ENCODE measurements at places on chromosomes 11 and 22.
A peak's percentile ranks its signal among the peaks of the same experiment; 100 is the strongest.

GRCh38 chr11:76885390-76886097 is 24.8 kb downstream of the ACER3 start:
- DNase-seq, result peak; percentile 79

DNA sequence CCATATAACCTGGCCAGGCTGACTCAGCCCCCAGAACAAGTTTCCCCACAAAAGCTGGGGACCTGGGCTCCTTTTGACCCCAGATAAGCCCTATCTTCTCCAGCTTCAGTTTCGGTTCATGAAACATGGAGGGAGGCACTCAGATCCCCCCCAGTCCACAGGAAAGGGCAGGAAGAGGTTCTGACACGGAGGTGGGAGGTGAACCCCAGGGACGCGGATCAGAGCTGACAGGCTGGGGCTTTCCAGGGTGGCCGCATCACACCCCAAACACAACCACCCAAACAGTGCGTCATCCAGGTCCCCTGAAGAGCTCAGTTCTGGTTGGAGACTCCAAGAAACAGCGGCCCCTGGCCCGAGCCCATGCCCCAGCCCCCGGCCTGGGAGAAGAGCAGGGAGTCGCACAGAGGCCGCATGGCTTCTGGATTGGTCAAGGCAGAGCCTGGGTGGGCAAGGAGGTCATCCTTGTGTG is 44.3 kb upstream of the A4GALT start:
- no peak for DNase-seq

DNA sequence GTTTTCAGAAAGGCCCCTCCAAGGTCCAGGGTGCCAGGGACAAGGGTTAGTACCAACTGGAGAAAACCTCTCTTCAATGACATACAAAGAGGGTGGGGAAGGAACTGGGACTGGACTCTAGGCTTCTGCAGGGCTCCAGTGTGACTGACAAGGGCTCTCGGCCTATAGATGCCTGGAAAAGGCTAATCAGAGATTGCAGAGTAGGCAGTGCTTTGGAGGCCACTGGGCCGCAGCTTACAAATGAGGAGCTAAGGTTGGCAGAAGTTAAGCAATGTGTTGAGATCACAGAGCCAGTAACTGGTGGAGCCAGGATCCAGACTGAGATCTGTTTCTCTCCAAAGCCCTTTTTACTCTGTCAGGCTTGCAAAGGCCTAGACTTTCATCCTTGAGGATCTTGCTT is 7.4 kb upstream of the DGKZ start:
- peak; percentile 88 for DNase-seq

- no peak for DNase-seq
These were observed 14.4 kb downstream of the FBLN1 start for GRCh38 chr22:45516923-45517675.

GRCh38 chr22:28938286-28938833 is 55.0 kb downstream of the ZNRF3 start:
- no peak for DNase-seq

GRCh38 chr22:32204856-32205722 is at the start of gene RFPL2:
RFPL2 (minus strand) TSS chr22:32205073; CDS start chr22:32202451, 2,622 bp downstream.
- DNase-seq, result no peak

- no peak for DNase-seq
These were observed 6.3 kb upstream of the CASTOR1 start for GRCh38 chr22:30295576-30295975.

- no peak for DNase-seq
These were observed 83.8 kb downstream of the CACNA1I start for GRCh38 chr22:39654131-39654926.

GRCh38 chr11:121892863-121893262 is 223.2 kb downstream of the BLID start:
- DNase-seq, result no peak

GRCh38 chr22:48888466-48889208 is 939.0 kb downstream of the BRD1 start:
- no peak for DNase-seq

- DNase-seq, result peak; percentile 98
These were observed 16.9 kb downstream of the IL17RA start for GRCh38 chr22:17101475-17102296.

DNA sequence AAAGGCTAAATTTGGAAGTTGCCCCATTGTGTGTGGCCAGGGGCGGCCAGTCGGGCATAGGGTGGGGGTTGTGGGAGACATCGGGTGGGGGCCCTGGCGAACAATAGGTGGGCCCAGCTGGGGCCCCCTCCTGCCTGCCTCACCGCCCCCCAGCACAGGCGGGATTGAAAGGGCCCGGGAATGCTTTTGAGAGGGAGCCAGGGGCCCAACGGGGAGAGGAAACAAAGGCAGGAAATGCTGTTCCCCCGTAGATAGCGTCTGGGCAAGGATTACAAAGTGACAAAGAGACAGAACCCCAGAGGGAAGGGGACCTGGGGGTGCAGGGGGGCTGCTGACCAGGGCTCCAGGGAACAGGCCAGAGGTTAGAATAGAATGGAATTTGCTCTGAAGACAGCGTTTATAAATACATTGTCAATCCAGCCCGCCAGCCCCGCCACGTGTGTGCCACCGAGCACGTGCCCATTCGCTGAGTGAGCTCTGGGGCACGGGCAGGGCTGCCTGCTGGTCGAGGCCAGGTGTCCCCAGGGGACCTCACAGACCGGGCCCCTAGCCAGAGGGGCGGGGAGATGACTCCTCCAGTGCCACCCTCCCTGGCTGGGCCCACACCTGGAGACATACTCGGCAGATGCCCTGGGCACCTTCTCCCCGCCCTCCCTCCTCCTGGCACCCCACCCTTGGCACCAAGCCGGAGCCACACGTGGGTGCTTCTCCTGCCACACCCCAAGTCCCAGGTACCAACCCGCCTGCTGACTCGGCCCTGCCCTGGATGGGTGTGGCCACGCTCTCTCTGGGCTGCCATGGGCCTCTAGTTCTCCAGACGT is 9.7 kb downstream of the PDGFB start:
- no peak for DNase-seq

GRCh38 chr11:71420455-71421241 is 27.5 kb downstream of the DHCR7 start:
- DNase-seq, result peak; percentile 57

GRCh38 chr11:16840951-16841350 is 102.5 kb downstream of the C11orf58 start:
- no peak for DNase-seq

DNA sequence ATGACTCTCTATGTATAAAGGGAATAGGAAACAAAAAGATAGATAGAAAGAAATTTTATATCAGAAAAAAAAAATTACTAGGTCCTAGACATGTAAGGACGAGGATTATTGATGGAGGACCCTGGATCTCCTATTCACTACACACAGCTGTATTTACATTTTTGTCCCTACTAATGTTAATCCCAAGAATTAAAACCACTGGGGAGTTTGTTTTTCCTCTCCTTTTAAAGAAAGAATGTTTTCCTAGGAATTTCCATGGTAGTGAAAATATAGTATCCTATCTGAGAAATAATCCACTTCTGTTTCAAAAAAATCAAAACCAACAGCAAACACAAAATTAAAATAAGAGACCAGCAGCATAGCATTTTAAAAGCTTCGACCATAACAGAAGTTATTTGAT is 41.1 kb downstream of the PDGFD start:
- DNase-seq, result no peak

- no peak for DNase-seq
These were observed 102.1 kb downstream of the RASSF10 start for GRCh38 chr11:13110929-13111812.
